ENCODE measurements at places on chromosomes 1 and 21.
A peak's percentile ranks its signal among the peaks of the same experiment; 100 is the strongest.

GRCh38 chr1:243834130-243834529 lies 15.9 kb downstream of the AKT3 start:
- no peak for DNase-seq

GRCh38 chr1:235649368-235650163 lies at the start of gene GNG4:
Gene GNG4 (minus strand): TSS chr1:235649784. CDS start chr1:235583838, 65,946 bp downstream.
- DNase-seq: no peak

DNA sequence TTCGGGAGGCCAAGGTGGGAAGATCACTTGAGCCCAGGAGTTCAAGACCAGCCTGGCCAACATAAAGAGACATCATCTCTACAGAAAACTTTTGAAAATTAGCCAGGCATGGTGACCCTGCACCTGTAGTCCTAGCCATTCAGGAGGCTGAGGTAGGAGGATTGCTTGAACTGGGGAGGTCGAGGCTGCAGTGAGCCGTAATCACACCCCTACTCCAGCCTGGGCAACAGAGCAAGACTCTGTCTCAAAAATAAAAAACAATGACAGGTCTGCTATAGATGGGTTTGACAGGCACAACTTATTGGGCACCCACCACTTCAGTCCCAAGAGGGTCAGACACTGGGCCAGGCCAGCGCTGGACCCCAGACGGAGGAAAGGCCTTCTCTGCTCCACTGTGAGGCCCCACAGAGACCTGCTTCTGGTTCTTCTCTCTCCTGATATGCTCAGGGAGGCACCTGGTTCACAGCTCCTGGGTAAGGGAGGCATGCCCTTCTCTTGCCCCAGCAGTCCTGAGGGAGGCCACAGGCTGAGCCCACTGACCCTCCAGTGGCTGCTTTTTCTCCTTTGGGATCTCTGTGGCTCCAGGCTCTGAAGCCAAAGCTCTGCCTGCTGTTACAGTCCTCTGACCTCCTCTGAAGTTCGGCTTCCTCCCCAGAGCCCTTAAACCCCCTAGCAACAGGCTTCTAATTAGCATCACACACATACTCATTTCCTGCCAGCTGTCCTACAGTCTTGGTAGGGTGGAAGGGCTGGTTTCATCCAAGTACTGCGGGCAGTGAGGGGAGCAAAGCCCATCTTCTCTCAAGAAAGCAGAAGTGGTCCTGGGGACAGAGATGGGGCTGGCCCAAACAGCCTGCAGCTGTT lies 14.4 kb downstream of the S100A16 start:
- DNase-seq: no peak

GRCh38 chr21:43895196-43895595 lies 30.2 kb downstream of the AGPAT3 start:
- no peak for DNase-seq

- no peak for DNase-seq
Measured at GRCh38 chr1:174965362-174966007, 34.3 kb upstream of the CACYBP start.

- DNase-seq: peak; percentile 86
Measured at GRCh38 chr1:153626904-153627714, at the start of gene S100A13. Gene S100A13 (minus strand): TSS chr1:153627505. CDS start chr1:153626472, 1,033 bp downstream.

- no peak for DNase-seq
Measured at GRCh38 chr1:179241530-179242097, 12.1 kb upstream of the ABL2 start.

GRCh38 chr1:7948960-7949359 lies 8.3 kb upstream of the TNFRSF9 start:
- no peak for DNase-seq

GRCh38 chr1:93853940-93854339 lies 25.1 kb downstream of the DNTTIP2 start:
- no peak for DNase-seq

GRCh38 chr1:168082008-168082876 lies 54.5 kb downstream of the GPR161 start:
- DNase-seq: peak; percentile 35

DNA sequence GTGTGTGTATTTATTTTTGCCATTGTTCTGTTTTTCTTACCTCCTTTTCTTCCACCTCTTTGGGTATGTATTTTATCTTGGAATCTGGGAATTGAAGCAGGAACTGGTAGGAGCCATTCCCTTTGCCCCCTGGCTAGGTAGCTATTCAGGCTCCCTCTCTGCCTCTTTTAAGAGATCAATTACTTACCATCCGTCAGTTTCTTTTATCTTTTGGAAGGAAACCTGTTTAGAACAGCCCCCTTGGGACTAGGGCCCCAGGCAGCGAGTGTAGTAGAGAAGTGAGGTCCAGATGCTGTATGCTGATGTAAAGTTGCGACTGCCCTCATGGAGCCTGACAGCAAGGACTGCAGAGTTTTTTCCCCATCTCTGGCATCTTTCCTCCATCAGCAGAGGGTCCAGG lies 41.6 kb downstream of the KIRREL1 start:
- no peak for DNase-seq

- DNase-seq: peak; percentile 65
Measured at GRCh38 chr1:151547119-151547899, 7.2 kb downstream of the TUFT1 start.

DNA sequence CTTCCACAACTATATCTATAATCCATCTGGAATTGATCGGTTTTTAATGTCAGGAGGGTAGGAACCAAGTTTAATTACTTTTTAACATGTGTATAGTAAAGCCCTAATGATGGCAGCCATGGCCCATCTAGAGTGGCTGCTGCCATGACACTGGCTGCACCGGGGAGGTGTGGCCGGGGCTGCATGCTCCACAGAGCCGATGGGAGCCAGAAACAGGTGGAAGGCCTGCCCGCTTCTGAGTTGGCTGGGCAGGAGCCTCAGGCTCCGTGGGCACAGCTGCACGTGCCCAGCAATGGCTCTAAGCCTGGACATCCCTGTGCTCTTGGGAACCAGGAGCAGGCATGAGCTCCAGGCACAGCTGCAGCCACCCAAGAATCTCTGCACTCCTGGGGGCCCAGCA lies 73.0 kb downstream of the GBP6 start:
- no peak for DNase-seq

- DNase-seq: no peak
Measured at GRCh38 chr1:37347104-37347649, 127.2 kb upstream of the ZC3H12A start.

GRCh38 chr1:21663951-21664805 lies 5.0 kb downstream of the RAP1GAP start:
- no peak for DNase-seq

GRCh38 chr1:24248859-24249258 lies 61.8 kb upstream of the IFNLR1 start:
- no peak for DNase-seq

DNA sequence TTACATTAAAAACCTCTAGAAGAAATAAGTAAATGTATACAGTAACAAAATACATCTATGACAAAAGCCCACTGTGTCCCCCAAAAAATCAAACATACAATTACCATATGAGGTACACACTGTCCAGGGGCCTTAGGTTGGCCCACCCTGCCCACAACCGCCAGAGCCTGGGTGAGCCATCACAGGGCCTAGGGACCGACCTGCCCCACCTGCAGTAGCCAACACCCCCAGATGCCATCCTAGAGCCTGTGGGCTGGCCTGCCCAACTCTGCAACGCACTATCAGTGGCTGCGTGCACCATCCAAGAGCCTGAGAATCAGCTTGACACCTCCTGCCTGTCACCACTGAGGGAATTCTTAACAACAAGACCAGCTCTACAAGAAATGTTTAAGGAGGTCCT lies 39.0 kb downstream of the FAF1 start:
- no peak for DNase-seq

- no peak for DNase-seq
Measured at GRCh38 chr1:67201891-67202290, 35.6 kb downstream of the IL23R start.

GRCh38 chr1:85033221-85033620 lies 15.1 kb downstream of the MCOLN3 start:
- DNase-seq: no peak

DNA sequence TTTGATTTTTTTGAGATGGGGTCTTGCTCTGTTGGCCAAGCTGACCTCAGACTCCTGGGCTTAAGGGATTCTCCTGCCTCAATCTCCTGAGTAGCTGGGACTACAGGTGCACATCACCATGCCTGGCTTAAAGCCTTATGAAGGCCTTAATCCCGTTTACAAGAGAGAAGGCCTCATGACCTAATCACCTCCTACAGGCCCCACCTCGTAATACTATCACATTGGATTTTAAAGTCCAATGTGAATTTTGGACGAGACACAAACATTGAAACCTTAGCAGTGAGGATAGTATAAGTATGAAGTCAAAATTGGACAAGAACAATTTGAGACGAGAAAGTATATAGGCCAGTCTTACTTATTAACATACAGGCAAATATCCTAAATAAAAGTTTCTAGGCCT lies 73.9 kb downstream of the MAST2 start:
- no peak for DNase-seq

- no peak for DNase-seq
Measured at GRCh38 chr1:36132029-36132428, 7.0 kb upstream of the COL8A2 start.

- DNase-seq: no peak
Measured at GRCh38 chr1:18232052-18232451, 124.5 kb downstream of the IGSF21 start.

DNA sequence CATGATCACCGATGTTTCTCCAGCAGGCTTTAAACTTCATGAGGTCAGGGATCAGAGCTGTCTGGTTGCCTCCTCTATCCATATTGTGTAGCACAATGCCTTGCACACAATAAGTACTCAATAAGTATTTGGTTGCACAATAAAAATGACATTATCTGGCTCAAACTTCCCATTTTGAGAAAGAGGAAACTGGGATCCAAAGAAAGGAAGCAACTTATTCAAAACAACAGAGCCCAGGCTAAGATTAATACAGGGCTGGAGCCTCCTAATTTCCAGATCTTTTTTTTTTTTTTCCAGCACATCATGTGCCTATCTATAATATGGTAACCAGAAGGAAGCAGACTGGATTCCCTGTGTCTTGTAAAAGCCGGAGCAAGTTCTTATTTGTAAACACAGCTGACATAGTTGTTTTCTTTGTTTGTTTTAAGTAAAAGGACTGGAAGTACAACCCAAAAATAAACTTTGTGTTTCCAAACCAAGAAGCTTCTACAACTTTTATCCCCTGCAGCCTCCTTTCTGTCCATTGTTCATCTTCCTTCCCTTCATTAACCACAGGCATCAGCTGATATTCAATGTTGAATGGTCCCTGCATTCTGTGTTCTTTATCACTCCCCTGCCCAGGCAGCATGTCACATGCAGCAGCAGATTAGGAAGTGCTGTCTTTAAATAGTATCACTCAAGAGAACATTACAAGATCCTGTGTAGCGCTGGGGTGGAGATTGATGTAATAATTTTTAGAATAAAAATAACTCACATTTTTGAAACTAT lies 71.2 kb upstream of the HOOK1 start:
- no peak for DNase-seq

DNA sequence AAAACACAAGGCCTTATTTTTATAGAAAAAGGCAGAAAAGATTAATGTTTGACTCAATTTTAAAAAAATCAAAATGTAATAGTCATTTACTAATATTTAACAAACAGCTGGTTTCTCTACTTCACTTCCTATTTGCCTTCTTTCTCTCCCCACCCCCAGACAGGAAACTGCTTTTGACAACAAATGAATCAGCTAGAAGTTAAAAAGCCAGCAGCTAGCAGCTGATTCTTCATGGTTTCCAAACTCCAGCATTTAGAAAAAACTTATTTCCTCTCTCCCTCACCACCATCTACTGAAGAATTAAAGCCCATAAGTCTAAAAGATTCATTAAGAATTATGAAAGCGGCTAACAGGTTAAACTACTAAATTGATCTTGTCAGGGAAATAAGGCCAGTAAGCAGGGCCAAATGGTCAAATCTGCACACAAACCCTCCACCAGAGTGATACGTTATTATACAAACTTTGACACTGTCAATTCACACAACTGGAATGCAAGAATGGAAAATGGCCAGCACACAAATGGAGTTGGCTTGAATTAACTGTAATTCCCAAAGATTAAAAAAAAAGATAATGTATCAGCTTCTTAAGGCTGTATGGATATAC lies 4.0 kb downstream of the WDR26 start:
- no peak for DNase-seq

DNA sequence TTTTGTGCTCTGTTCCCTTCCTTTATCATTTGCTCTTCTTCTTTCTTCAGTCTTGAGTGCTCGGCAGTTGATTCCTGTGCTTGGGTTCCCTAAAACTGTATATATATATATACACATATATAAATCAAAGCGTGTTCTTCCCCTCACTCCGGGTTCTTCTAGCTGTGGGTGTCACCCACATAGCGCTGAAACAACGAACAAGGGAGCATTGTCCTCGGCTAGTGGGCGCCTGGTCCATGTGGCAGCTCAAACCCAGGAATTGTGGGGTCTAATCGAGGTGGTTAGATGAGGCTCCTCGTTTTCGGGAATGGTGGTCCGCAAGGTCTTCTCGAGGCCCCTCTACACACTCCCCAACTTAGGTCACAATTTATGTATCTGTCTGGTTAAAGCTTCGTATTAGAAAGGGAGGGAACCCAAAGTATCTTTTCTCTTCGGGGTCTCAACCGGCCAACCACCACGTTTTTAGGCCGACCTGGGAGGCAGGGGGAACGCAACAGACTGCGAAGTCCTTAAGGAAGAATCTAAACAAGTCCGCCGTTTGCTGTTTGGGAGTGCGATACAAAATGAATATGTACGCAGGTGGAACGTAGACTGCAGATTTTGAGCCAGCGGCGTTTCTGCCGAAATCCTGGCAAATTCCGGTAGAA lies 504 bp upstream of the SDHC start:
- DNase-seq: no peak

DNA sequence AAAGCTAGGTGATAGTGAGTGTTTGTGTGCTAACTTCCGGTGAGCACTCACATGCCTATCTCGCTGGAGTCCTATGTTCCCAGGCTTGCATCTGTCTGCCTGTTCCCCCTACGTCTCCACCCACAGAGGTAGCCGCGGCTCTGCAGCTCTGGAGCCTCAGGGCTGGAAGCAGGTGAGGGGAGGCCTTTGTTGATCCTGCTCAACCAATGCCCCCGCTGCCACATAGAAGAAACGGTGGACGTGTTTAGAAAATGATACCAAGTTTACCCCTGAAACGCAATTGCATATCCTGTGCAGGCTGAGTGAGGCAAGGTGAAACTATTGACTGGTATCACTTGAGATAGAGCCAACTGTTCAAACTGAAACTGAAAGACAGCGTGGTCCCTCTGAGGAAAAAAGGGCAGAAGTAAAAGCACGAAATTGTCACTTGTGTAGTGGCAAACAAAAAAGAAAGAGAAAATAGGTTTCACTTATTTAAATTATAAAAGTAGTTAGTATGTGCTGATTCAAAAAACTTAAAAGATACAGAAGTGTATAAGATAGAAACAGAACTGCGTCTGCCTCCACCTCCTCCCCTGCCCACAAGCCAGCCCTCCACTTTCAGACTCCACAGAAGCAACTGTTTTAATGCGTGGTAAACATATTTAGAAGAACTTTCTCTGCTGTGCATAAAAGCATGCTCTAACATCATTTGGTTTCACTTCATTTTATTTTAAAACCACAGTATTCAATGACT lies 38.6 kb upstream of the ETS2 start:
- DNase-seq: no peak

GRCh38 chr1:31583995-31584868 lies 7.9 kb downstream of the TINAGL1 start:
- DNase-seq: no peak

- DNase-seq: no peak
Measured at GRCh38 chr1:216793973-216794372, 70.7 kb upstream of the ESRRG start.

GRCh38 chr1:230824551-230824918 lies 43.8 kb downstream of the C1orf198 start:
- DNase-seq: no peak
